ENCODE measurements at places on chromosomes 6 and 20. TPM values are rescaled to one million over a fixed set of nuclear protein-coding genes. Genes with fewer than 3 reads are reported as not detected.
A peak's percentile ranks its signal among the peaks of the same experiment; 100 is the strongest.

- DNase-seq, result no peak
Measured at GRCh38 chr6:150196942-150197745, 54.3 kb downstream of the PPP1R14C start.

GRCh38 chr6:158939255-158940159, 60.5 kb downstream of the RSPH3 start:
- DNase-seq, result peak; percentile 40

DNA sequence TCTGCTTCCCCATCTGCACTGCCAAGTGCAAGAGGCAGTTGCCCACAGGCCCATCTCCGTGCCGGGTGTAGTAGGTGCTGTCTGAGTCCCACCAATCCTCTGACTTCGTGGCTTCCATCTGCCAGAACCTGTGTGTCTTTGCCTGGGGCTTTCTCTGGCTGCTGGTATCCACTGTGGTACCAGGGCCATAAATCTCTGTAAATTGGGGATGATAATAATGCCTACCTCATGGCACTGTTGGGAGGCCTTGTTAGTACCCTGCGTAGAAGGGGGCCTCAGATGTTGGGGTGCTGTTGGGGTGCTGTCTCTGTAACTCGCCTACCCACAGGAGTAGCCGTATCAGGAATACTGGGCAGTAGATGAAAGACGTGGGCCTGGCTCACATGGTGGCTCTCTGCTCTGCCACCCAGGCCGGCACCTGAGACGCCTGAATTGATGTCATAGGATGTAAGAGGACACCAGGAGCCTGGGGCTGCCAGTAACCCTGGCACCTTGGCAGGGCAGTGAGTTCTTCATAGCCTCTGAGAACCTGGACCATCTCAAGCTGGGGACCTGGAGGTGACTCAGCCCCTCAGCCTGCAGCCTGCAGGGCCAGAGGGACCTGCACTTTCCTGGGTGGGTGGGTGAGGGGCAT, 94.1 kb upstream of the RNF24 start:
- DNase-seq, result no peak

TBX18 gene
- total RNA-seq, result not detected

OVOL2 gene
- total RNA-seq, result not detected

DNA sequence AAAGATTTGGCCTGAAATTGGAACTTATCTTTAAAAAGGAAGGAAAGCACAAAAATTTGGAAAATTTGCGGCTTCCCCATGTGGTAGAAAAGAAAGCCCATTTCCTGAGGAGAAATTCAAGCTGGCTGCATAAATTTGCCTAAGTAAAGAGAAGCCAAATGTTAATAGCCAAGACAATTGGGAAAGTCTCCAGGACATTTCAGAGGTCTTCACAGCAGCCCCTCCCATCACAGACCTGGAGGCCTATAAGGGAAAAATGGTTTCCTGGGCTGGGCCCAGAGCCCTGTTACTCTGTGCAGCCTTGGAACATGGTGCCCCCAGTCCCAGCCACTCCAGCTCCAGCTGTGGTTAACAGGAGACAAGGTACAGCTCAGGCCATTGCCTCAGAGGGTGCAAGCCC, 736.5 kb downstream of the HACE1 start:
- DNase-seq, result no peak

RCAN2 gene
- total RNA-seq, result 0.37 TPM

DNA sequence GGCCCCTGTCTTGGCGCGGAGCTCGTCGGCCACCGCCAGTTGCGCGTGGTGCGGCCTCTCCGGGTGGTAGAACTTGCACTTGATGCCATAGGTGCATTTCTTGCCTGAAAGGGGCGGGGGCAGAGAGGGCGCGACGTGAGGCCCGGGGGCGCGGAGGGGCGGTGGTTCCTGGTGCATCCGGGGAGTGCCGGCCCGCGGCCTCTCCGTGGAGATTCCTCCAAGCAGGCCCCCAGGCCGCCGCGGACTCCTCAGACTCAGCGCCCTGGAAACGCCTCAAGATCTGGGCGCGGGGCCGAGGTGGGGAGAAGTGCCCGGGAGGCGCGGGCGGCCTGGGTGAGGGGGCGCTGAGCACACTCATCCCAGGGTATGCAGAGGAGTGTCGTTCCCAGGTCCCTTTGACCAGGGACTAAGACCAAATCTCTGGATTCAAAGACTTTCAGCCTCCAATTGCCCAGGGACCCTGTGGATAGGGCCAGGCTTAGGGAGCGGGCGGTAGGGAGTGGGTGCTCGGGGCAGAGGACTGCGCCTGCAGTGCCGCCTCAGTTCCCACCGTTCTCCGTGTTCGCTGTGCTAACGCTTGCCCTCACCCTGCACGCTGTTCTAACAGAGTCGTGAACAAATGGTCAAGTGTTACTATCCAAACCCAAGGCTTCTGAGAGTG, 33.3 kb downstream of the ZC3H12D start:
- DNase-seq, result peak; percentile 26

CALHM6 gene
- total RNA-seq, result 26.7 TPM

METTL24 gene
- total RNA-seq, result 1.4 TPM

DNA sequence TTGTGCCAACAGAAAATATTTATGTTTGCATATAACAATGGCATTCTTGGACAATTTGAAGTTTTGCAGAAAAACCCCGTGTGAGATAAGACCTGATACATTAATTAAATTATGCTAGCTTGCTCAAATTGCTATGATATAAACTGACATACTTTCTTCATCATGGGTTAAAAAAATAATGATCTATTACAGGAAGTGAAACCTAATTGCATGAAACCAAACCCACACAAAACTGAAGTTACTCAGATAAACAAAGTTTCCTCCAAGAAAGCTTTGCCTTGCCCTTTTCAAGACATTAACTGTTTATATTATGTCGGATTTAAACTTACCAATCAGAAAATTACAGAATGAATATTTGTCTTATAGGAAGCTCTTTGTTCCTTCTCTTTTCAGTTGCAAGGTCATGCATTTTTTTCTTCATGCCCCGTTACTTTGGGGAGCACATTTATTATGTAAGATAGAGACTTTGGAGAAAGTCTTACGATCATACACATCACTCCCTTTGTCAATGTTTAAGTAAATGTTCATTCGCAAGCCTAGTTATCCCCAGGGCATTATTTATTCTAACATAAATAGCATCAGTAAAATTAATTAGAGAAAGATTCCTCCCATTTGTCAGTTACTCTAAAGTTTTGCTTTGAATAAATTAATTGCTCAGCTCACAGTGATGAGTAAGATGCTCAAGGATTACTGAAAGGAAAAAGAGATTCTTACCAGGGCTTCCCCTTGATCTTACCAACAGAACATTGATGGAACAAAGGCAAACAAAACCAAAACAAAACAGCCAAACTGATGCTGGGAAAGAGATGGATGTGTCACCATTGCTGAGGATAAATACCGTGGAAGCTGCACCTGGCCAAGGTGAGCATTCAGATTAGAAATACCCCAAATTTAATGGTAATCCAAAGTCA, 14.8 kb upstream of the TMEM244 start:
- DNase-seq, result no peak

DNA sequence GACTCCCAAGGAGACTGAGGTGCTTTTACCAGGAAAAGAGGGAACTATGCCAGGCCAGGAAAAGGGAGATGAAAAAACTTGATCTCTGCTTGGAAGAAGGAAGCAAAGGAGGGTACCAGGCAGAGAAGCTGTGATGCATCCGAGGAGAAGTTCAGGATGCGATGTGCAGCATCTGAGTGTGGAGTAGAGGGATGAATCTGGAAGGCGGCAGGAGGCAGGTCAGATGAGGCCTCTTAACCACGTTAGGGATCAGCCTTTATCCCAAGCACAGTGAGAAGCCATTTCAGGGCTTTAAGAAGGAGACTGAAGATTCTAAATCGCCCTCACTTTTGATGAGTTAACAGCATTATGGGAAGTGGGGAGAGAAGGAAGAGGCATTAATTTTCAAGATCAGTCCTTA, 44.9 kb upstream of the EYA2 start:
- DNase-seq, result no peak

GRCh38 chr6:25498505-25498904, 153.5 kb upstream of the SCGN start:
- no peak for DNase-seq

CGA gene
- total RNA-seq, result not detected

- no peak for DNase-seq
Measured at GRCh38 chr6:21279619-21280018, 313.9 kb upstream of the SOX4 start.

DNA sequence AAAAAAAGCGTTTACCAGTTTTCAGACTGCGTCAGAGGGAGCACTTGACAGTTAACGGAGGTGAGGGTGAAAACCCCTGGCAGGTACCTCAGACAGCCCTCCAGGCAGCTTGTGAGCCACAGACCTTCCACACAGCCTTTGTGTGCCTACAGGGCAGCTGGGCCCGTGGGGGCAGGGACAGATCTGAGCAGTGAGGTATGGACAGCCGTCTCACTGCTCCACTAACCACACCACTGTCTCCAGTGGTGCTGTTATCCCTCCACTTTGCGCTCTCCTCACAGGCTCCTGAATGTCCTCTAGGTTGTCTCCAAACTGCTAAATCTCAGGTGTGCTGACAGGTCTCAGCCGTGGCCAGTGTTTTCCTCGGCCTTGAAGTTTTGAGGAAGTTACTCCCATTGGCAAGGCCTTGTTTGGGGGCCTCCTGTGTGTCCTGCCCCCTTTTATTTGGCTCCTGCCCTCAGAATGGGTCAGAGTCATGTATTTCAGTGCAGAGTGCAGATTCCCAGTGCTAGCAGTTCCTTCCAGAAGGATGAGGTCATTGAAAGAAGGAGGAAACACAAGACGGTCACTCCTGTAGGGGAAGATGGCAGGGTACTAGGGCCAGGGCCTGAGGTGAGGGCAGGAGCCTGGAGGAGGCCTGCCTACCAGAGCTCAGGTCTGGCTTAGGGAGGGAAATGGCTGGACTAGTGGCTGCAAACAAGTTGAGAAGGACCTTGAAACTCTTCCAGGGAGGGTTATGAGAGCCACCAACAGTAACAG, 11.8 kb downstream of the GFRA4 start:
- DNase-seq, result no peak

DNA sequence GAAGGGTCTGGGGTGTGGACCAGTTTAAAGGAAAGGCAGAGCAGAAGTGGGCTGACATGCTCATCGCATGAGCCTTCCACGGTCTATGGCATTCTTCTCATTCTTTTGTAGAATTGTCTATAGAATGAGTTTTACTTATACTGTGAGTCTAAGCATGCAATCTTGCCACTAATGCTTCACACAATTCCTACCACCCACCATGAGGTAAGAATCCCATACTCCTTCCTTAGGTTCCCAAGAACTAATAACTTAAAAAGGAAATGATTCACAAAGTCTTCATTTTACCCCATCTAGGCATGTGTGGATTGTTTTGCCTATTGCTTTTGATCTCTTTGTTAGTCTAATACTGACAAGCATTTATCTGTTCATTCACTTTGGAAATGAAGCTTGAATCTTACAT, 195.2 kb downstream of the LY86 start:
- no peak for DNase-seq

DNA sequence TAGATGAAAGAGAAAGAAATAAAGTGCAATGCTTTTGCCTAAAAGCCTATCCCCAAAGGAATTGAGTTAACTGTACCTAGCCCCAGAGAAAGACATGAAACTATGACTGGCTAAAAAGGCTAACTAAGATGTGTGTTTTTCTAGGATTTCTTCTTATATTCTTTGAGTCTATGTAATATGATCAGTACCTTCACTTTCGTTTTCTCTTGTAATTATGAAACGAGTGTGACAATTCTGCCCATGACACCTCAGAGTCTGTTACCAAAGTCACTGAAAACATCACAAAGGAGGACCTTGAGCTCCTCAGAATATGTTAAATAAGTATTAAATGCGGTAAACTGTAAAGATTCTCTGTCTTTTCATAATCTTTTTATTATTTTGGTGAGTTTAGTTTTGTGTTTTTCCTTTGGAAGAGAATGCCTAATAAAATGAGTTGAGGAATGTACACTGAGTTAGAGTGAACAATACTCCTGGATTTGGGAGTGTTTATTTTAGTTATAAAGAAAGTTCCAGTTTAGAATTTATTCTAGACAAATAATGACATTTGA, 141.3 kb downstream of the FUT9 start:
- DNase-seq, result no peak

PHACTR3 gene
- not detected for total RNA-seq

- DNase-seq, result no peak
Measured at GRCh38 chr6:153024709-153025017, 22.2 kb upstream of the MTRF1L start.

DNA sequence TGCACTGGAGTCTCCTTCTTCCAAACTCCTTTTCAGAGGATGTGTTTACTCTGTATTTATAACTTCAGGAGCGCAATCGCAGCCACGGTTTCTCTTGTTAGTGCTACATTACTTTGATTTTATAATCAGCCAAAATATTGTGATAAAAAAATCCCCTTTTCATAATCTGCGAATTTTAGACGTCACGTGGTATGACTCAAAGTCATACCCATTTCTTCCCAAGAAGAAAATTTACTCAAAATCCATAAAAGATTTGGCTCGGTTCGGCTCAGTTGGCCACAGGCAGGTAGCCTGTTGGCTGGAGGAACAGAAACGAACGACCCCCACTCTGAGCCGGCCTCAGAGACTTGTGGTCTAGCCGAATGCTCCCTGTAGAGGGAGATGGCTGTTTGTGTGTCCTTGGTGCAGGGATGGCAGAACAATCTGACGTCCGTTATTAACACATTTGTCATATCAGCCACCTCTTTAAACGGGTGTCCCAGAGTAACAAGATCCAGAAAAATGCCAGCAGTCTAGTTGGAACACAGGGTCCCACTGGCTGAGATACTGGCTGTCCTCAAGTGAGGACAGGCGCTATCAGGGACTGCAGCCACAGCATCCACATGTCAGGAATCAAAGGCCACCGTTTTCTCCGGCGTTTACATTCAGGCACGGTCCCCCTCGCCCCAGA, 247.6 kb downstream of the DLL1 start:
- DNase-seq, result no peak

DNA sequence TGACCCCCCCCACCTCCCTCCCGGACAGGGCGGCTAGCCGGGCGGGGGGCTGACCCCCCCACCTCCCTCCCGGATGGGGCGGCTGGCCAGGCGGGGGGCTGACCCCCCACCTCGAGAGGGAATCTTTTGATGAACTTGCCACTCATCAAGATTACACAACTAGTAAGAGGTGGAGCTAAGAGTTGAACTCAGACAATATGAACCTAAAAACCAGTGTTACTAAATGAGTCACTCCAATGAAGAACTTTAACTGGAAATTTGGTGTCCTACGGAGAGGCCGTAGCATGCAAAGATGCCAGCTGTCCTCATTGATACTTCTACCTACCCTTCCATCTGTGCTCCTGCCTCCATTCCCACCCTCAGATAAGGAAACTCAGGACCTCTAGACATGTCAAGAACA, 42.8 kb downstream of the PFDN4 start:
- no peak for DNase-seq

- DNase-seq, result no peak
Measured at GRCh38 chr6:90083891-90084290, 189.6 kb downstream of the GJA10 start.

BCAS1 gene
- not detected for total RNA-seq

PGC gene
- total RNA-seq, result not detected

DNA sequence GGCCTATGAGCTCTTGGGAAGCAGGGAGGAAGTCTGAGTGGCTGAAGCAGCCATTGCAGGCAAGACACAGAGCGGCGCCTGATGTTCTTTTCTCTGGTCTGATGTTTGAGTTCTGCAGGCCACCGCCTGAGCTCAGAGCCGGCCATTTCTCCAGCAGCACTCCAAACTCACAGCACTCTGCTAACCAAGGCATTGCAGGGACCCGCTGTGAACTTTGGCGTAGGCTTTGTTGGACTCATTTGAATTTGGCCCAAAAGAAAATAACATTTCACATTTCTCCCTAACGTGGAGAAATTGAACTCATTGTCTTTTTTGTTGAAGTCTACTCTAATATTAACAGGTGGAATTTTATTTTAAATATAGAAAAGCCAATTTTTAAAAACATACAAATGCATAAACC, 336.1 kb downstream of the FARS2 start:
- no peak for DNase-seq

All from activated naive CD8-positive, alpha-beta T cell treated with anti-CD3 and anti-CD28 coated beads, Interleukin-2, amount 10 ng/mL, durations not matched to agents 7 days and 5 days (primary cell).